ENCODE measurements at places on chromosomes 6 and 20. TPM values are rescaled to one million over a fixed set of nuclear protein-coding genes. Genes with fewer than 3 reads are reported as not detected.
A peak's percentile ranks its signal among the peaks of the same experiment; 100 is the strongest.

DNA sequence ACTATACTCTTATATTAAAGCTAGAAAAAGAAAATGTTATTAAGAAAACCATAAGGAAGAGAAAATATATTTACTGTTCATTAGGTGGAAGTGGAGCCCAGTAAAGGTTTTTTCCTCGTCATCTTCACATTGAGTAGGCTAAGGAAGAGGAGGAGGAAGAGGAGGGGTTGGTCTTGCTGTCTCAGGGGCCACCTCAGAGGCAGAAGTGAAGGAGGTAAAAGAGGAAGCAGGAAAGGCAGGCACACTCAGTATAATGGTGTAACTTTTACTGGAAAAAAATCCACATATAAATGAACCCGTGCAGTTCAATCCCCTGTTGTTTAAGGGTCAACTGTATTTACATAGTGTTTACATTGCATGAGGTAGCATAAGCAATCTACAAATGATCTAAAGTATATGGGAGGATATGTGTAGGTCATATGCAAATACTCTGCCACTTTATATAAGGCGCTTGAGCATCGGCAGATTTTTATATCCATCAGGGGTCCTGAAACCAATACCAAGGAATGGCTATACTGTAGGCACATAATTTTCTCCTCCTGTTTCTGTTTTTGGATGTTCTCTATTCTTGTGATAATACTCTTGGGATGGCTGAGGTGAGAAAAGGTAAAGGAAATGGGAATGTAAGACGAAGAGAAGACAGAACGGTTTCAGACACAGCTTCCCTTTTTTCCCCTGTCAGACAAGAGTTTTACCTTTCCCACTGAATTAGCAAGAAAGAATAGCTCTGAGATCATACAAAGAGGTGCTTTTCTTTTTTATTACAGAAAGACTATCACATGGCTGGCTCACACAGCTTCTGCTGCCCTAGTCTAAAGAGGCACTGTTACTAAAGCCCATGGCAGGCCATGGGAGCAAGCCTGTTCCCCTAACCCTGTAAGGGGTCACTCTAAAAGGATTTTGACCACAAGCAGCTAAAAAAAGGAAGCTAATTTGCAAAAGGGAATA lies 59.9 kb downstream of the NUDT3 start:
- DNase-seq, result no peak

GRCh38 chr20:43430265-43431133 lies 27.2 kb upstream of the SRSF6 start:
- DNase-seq, result no peak

- no peak for DNase-seq
These were observed 10.5 kb upstream of the TTK start for GRCh38 chr6:79993911-79994309.

DNA sequence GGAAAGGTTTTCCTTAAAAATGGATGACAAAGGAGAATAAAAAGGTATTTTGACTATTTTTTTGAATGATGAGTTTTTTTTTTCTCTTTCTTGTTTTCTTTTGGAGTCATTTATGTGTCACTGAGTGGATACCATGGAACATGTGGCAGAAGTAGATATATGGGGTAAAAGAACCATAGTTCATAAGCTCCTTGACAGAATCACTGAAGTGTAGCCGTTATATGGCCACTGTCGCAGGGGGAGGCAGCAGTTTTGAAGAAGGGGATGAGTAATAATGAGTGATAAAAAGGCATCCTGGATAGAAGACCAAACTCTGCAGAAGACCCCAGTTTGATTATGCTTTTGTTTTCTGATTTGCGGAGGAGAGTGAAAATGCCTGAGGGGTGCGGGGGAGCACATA lies 15.5 kb downstream of the PTPN1 start:
- no peak for DNase-seq

DNA sequence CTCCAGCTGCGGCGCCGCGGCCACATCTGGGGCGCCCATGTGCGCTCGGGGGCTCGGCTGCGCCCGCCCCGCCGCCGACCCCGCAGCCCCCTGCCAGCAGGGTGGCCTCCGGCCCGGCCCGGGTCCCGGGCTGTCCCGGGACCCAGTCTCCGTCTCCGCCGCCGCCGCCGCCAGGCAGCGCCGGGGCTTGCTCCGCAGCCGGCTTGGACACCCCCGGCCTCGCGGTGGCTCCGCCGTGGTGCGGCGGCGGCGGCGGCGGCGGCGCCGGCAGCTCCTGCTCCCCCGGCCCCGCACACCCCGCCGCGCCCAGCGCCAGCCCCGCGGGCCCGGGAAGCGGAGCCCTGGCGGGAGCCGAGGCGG lies 219 bp downstream of the ISM1 start:
- no peak for DNase-seq

- peak; percentile 90 for DNase-seq
These were observed 12.3 kb downstream of the TGM2 start for GRCh38 chr20:38152621-38153221.

- no peak for DNase-seq
These were observed 810.2 kb downstream of the MAFB start for GRCh38 chr20:39878809-39879208.

DNA sequence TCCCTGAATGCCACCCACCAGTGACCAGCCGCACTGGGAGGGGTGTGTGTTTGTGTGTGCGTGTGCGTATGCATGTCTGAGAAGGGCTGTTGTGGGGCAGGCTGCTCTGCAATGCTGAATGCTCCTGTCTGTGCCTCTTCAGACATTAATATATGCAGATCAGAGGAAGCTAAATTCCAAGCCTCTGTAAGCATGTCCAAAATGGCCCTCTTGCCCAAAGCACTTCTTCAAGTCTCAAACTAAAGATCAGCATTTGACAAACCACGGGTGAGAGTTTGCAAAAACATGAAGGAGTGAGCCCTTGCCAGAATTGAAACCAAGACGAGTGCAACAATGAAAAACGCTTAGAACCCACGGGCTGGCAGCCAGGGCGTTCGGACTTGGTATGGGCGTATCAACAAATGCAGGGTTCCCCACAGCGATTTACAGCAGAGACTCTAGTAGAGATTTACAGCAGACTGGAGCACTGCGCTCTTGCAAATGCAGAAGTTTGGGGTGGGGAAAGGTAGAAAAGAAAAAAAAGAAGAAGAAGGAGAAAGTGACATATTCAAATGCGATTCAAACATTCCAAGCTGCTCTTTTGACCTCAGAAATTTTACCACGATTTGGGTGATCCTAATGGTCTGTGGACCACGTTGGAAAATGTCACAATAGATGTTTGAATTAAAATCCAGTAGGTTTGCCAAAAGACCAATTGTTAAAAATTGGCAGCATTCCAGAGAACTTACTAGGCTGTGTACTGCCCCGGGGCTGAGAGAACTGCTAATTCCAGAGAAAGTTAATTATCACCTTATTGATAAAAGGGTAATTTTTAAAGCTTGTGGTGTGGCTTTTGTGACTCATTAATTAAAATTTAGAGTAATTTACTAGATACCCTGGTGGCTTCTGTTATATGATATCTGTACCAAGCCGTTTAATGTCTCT lies 3.5 kb downstream of the SCML4 start:
- no peak for DNase-seq

DNA sequence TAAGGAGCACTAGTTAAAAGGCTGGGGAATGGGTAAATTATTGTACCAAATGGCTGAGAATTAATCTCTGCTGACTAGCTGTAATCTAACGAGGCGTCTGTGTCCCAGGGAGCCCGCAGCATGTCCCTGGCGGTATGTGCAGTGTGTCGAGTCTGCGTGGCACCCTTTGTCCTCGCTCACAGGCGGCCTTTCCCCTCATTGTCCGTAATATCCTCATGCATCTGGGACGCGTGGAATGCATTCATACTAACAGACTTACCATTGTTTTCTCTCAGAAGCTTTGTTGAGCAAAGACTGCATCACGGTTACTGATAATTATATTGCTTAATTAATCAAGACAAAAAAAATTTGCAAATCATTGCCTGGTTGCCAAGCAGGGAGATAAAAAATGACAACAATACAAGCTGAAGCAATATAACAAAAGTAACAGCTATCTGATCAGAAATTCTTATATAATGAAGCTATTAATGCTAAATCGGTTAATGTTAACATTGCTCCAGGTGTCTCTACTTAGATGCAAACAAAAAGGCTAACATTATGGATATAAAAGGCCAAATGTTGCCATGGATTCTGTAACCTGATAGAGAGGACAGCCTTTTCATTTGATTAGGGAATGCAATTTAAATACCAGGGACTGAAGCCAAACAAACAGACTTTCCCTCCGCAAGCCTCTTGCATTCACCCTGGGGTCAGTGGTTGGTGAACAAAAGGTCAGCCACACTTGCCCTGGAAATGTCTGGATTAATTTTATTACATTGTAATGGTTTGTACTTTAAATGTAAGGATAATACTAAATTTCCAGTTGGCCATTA lies 124.8 kb downstream of the INSM1 start:
- no peak for DNase-seq

DNA sequence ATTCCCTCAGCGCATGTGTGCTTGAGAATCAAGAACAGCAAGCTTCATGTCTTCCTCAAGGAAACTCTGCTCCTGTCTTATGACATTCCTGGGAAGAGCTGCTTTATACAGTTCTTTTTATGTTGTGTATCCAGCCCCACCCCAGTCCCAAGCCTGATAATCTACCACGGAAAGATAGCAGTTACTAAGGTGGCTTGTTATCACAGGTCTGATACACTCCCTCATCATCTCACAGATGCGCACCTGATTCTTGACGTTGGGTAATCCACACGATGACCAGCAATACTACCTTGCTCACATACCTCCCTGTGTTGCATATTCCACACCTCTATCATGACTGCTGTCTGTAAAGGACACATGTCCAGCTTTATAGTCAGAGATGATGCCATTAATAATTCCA lies 3.2 kb downstream of the NHLRC1 start:
- DNase-seq, result no peak

DNA sequence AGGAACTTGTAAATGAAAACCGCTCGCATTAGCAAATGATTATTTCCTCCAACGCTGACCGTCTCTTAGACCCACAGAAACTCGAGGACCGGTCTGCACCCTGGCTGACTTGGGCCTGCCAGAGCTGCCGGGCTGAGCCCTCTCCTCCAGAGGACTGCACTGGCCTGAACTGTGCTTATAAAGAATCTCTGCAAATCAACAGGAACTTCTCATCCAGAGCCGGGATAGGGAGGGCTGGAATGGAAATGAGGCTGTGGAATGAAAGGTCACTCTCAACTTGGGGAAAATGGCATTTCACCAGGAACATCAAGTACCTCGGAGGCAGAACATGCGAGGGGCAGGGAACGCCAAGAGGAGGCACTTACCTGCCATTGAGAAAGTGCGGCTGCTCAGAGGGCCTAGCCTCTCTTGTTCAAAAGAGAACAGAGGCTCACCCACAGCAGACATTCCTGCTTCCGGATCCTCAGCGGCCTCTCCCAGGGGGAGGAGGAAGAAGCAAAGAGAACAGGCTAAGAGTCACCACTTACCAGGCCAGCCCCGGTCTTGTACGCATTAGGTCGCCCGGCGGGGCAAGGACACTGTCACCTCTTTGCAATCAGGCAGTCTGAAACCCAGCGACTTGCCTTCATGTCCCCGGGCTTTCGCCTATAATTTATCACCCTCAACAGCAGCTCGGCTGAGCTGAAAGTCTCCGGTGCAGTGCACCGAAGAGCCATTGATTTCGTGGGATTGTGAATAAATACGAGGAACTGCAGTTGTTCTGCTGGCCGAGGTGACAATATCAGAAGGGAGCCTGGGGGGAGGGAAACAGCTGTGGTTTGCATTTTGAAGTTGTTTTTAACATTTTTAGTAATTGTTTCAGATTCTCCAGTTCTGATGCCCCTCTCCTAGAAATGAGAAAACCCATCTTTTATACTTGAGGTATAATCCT lies 37.6 kb downstream of the ZMYND8 start:
- peak; percentile 83 for DNase-seq

DNA sequence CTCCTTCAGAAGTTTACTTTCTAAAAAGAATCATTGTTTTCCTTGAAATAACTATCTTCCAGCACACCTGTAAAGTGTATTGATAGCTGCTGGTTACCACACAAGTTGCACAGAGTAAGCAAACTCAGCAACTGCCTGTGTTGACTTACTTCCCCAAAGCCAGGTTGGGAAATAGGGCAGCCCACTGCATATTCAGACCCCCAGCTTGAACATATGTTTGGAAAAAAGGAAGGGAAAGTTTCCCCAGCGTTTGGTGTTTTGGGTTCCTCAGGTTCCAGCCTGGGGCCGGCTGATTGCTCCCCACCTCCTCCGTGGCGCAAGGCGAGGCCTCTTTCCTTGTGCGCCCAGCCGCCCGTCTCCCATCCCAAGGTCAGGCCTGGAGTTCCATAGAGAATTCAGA lies 70.1 kb upstream of the QKI start:
- no peak for DNase-seq

DNA sequence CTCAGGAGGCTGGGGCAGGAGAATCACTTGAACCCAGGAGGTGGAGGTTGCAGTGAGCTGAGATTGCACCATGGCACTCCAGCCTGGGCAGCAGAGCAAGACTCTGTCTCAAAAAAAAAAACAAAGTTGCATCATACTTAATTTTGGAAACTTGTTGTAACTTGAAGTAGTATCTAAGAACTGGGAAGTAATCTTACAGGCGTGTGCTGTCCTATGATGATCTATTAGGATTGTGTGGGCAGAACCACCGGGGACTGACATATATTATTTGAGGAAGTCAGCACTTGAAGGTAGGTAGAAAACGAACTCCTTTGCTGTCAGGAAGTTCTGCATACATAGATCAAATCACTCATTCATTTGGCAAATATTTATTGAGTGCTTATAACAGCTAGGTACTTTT lies 188.5 kb downstream of the ZNF217 start:
- DNase-seq, result no peak

GRCh38 chr6:148166339-148166968 lies 176.2 kb upstream of the SASH1 start:
- no peak for DNase-seq

- no peak for DNase-seq
These were observed 139.9 kb downstream of the KCNQ5 start for GRCh38 chr6:72761761-72762160.

- DNase-seq, result no peak
These were observed 48.2 kb upstream of the JAG1 start for GRCh38 chr20:10721976-10722375.

GRCh38 chr20:51487565-51488268 lies 54.8 kb downstream of the NFATC2 start:
- DNase-seq, result no peak

RIPOR3 gene
- 8.0 TPM for total RNA-seq

TAP2 gene
- total RNA-seq, result 20.8 TPM

C6orf47 gene
- total RNA-seq, result 18.6 TPM

SNAP25 gene
- 0.67 TPM for total RNA-seq

LAMP5 gene
- not detected for total RNA-seq
